NT2/D1 (cell line): ENCODE measurements at places on chromosomes 7 and 10.

- no peak for DNase-seq
Observed at GRCh38 chr7:114722562-114722961, 199.3 kb upstream of the MDFIC start.

- no peak for DNase-seq
Observed at GRCh38 chr10:6567203-6567703, 12.8 kb downstream of the PRKCQ start.

- no peak for DNase-seq
Observed at GRCh38 chr7:107387128-107387527, 82.7 kb upstream of the GPR22 start.

- peak; percentile 83 for DNase-seq
Observed at GRCh38 chr10:117541909-117542705, 439 bp upstream of the EMX2 start.

- DNase-seq = no peak
Observed at GRCh38 chr10:100009283-100009792, 409 bp downstream of the DNMBP start.

DNA sequence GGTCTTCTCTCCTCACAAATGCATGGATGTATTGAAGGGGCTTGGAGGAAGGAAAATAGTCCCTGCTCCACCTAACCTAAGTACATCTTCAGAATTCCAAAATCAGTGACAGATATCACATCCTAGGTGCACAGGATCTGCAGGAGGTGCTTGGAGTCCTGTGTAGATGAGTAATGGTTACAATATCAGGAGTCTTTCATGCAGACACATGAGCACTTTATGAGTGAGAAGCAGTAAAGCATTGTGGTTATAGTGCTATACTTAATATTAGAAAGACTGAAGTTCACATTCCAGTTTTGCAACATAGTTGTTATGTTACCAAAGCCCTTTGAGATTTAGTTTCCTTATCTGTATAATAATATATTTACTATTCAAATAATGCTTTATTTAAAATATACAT, 516.7 kb downstream of the NEBL start:
- no peak for DNase-seq

GRCh38 chr10:124736491-124737136, 7.6 kb downstream of the FAM53B start:
- no peak for DNase-seq
